ENCODE measurements at places on chromosomes 4 and X.

DNA sequence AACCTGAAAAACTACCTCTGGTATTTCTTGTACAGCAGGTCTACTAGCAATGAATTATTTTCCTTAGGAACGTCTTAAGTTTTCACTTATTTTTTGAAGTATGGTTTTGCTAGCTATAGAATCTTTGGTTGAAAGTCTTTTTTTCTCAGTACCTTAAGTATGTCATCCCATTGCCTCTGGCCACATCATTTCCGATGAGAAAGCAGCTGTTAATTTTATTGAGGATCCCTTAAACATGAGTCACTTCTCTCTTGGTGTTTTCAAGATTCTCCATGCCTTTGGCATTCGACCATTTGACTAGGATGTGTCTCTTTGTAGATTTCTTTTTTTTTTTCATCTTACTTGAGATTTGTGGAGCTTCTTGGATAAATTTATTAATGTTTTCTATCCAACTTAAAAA lies 803.8 kb upstream of the AMOT start:
- no peak for DNase-seq

GRCh38 chr4:146857298-146857697 lies 88.4 kb downstream of the TTC29 start:
- DNase-seq = no peak

DNA sequence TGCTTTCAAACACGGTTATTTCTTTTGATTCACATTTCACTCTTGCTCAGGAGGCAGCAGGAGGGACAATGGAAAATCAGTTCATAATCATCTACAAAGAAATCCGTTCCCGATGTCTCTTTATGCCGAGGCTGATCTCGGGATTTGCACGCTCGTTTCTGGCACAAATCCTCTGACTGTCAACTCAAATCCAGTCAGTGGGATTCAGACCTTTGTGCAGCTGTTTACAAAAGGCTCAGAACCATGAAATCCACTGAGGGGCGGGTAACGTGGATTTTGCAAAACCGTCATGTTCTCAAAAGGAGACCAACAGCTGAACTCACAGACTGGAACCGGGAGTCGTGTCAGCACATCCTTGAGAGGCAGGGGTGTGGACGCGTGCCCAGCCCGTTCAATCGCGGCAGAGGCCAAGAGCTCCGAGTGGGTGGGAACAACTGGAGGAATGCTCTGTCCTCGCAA lies 46.4 kb downstream of the ACOX3 start:
- no peak for DNase-seq

DNA sequence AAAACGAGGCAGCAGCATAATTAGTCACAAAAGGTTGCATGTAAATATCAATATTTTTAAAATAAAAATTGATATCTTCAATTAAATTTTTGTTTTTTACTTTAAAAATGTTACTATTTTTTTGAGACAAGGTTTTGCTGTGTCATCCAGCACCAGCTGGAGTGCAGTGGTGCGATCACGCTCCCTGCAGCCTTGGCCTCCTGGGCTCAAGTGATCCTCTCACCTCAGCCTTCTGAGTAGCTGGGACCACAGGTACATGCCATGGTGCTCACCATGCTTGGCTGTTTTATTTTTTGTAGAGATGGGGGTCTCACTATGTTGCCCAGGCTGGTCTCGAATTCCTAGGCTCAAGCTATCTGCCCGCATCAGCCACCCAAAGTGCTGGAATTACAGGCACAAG lies 96.8 kb upstream of the FRAS1 start:
- no peak for DNase-seq

GRCh38 chr4:92305148-92305877 lies 1.5 kb downstream of the GRID2 start:
- no peak for DNase-seq

- DNase-seq = no peak
These were observed 4.0 kb downstream of the GRIA3 start for GRCh38 chrX:123188081-123188480.

GRCh38 chr4:150328496-150328895 lies 250.3 kb downstream of the DCLK2 start:
- no peak for DNase-seq

DNA sequence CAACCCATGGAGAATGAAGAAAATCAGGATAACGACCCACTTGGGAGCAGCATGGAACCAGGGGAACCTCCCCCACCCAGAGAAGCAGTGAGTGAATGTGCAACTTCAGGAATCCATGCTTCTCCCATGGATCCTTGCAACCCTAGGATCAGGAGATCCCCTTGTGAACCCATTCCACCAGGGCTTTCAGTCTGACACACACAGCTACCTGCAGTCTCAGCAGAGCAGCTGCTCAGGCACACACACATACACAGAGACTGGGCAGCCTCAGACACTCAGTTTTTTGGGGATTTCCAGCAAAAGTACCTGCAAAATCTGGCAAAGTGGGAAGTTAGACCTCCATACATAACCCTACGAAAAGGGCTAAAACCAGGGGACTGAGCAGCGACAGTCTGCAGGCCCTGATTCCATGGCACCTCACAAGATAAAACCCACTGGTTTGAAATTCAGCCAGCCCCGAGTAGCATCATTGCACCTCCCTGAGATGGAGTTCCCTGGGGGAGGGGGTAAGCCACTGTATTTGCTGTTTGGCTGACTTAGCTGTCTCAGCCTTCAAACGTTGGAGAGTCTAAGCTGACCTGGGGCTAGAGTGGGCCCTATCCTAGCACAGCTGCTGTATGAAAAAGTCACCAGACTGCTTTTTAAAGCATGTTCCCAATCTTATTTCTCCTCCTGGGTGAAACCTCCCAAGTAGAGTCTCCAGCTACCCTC lies 737.5 kb upstream of the NDST4 start:
- DNase-seq = no peak

DNA sequence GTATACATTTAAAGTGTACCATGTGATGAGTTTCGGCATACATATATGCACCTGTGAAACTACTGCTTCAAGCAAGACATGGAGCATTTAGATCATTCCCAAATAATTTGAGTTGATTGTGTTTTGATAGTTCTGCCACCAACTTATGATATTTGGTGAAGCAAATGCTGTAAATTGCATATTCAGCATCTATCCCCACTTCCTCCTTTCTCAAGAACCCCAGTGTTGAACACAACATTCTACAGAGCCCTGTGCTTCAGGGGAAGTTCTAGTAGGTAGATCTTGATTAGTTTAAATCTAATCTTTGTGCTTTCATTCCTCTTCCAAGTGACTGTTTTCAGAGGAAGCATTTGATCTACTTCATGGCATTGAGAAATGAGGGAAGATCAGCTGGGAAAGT lies 5.4 kb upstream of the SHROOM3 start:
- no peak for DNase-seq

GRCh38 chr4:174023641-174024040 lies 259.8 kb downstream of the FBXO8 start:
- no peak for DNase-seq
